CD4-positive, alpha-beta T cell (primary cell): ENCODE measurements at places on chromosomes 3 and 15.

DNA sequence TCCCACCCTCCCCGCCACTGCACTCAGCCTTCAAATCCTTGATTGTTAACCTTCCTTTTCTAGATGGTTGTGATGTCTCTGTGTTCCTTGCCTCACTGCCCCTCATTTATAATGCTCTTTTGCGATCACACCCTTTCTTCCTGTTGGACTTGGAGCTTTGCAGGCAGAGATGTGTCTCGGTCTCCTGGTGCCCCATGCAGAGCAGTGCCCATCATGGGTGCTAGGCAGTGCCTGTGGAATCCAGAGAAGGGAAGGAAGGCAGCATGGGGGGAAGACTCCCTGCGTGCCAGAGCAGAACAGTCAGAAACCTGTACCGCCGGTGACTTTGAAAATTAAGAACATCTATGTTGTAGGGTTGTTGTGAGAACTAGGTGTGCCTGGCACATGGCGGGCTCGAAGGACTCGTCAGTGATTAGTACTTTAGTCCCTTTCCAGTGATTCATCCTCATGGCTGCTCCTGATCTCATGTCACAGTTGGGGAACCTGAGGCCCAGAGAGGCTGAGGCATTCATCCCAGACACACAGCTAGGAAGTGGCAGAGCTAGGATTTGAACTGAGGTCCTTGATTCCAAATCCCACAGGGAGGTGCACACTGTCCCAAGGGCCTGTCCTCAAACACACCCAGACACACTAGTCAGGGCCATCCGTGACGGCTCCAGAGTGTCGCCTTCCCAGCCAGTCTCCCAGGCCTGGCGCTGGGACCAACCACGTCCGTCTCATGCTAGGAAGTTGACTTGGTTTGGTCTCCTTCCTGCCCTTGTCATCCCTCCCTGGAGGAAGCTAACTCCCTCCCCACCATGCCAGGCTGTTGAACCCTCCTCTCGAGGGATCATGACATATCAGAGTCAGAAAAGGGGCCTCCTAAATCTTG is 58.3 kb downstream of the SMAD6 start:
- DNase-seq, result no peak

GRCh38 chr3:175075269-175075668 is 216.1 kb downstream of the NAALADL2 start:
- DNase-seq, result no peak

DNA sequence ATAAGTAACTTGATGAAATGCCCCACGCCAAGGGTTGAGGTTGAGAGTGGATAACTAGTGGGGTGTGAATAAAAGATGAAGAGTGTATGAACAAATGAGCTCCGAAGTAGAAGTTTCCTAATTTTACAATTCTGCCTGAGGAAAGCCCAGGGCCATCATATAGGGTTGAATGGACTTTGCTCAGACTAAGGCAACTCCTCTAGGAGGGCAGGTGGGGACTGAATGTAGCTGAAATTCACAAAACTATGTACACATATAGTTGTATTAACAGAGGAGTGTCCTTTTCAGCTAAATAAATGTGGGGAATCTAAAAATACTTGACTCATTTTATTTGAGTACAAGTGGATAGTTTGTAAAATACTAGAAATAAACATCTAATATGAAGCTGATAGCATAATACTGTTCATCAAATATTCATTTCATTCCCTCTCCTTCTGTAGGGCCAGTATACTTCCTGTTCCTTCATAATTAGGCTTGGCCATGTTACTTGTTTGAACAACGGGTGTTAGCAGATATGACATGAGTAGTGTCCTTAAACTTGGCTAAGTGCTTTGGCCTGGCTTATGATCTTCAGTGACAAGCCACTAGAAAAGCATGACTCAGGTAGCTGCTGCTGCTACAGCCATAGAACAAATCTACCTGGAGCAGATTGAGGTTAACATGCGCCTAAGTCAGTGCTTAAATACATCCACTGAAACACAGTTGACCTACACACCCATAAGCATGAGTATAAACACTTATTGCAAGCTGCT is 26.5 kb downstream of the PLSCR1 start:
- DNase-seq, result no peak

GRCh38 chr3:160401291-160402095 is 2.0 kb downstream of the SMC4 start:
- DNase-seq, result no peak

DNA sequence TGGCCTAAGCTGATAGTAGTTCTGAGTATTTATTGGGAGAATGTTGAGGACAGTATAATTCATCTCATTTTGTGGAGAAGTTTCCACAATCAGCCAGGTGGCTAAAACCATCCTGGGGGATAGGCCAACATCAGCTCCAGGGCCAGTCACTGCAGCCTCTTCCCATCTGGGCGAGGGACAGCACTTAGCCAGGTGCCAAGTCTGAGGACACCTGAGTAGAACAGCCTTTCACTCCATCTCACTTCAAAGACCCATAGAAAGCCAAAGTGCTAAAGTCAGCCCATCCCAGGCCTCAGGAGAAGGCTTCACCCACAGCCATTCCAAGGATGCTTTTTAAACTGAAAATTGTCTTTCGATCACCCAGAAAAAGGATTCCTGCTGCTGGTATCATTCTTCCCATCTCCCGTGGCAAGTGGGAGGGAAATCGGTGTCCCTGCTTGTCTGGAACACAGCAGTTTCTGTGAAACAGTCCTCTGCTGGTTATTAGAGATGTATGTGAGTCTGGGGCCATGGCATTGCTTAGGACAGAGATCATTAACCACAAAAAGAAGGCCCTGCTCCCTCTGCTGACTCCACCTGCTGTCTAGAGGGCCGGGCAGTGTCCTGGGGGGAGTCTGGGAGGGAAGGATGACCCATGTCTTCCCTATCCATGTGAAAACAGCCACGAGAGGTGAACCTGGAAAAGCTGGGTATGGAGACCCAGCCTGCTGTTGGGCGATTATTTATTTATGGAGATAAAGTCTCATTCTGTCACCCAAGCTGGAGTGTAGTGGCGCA is 9.6 kb downstream of the CALML4 start:
- DNase-seq, result no peak

GRCh38 chr3:156120528-156121251 is at the start of gene KCNAB1:
KCNAB1 (plus strand) TSS chr3:156120578.
- no peak for DNase-seq

- no peak for DNase-seq
Measured at GRCh38 chr3:13682331-13683013, 133.5 kb downstream of the FBLN2 start.

DNA sequence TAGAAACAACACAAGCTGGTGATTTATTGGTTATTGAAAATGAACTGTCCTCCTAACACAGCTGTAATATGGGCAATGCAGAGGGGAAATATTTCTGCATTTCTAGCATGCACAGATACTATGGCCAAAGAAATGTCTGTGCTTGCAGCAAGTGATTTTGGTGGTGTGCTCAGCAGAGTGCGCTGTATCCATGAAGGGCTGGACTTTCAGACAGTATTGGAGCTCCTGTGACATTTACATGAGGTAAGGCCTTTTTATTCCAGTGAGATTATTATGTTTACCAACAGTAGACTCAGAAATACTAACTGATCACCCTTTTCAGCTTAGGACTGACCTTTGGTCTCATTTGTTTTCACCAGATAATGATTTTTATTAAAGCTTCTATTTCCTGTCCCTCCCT is 1302.6 kb upstream of the EPHA6 start:
- no peak for DNase-seq

- DNase-seq, result no peak
Measured at GRCh38 chr3:6228958-6229683, 631.8 kb upstream of the GRM7 start.

DNA sequence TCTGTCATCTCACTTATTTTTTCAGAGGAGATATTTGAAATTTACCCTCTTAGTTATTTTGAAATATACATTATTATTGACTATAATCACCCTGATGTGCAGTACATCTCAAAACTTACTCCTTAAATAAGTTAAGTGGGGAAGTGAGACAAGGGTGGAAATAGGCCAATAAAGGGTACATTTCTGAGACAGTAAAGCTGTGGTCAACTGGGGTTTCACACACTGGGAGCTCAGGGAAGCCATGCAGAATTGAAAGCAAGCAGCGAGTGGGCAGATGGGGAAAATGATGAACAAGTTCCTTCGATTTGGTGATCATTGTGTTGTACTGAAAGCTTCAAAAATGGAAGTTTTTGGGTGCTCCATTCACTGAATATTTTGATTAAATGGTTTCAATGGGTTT is 21.6 kb upstream of the MOBP start:
- no peak for DNase-seq

- DNase-seq, result no peak
Measured at GRCh38 chr3:186821429-186822387, 15.4 kb upstream of the RFC4 start.
